Stimulated activated CD4-positive, alpha-beta T cell treated with anti-CD3 and anti-CD28 coated beads, Interleukin-2, amount 100 ng/mL, for 4 hours (primary cell): ENCODE measurements at places on chromosomes 2 and 18.

DNA sequence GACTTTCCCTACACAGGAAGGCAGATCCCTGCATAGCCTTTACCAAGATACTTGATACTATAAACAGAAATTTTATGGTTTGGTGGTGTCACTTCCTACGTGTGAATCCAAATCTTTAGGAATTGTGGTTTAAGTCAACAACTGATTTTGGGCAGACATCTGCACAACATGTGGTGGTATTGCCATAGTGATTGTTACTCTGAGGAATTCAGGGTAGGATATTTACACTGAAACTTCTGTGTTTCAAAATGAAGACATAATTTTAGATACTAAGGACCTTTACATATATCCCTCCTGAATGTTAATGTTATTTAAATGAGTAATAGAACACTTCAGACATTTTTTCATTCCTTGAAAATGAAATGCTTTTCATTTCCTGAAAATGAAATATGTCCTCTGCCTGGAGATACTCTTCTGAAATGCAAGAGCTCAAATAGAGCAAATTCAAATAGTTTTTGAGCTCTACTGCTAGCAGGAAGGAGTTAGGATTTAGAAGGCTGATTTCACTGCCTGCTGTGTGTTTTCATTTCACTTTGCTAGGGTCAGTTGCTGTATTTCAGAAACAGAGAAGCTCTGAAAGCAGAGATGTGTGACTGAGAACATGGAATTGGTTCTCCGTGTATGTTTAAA is 77.2 kb downstream of the MDH1 start:
- no peak for DNase-seq

- peak; percentile 23 for DNase-seq
Observed at GRCh38 chr2:174607989-174608865, 10.6 kb upstream of the WIPF1 start.

- no peak for DNase-seq
Observed at GRCh38 chr2:108853421-108853820, 66.8 kb downstream of the CCDC138 start.

DNA sequence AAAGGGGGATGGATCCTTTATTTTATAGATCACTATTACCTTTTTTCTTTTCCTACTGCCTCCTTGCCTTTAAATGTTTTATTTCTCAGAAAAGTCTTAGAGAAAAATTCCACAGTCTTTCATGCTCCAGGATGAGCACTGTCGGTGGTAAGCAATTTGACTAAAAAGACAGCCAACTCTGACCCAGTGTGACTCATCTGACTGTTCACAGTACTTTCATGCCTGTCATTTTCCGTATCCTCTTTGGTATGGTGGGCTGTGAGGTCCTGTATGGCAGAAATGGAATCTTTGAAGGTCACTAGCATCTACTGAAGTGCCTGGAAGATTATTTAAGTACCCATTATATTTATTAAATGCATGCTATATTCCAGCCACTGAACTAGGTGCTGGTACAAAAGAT is 2.1 kb upstream of the RFTN2 start:
- DNase-seq, result no peak

GRCh38 chr2:89763254-89763580 is 1071.7 kb downstream of the RPIA start:
- no peak for DNase-seq

- DNase-seq, result no peak
Observed at GRCh38 chr2:219570924-219571310, 422 bp downstream of the OBSL1 start.

DNA sequence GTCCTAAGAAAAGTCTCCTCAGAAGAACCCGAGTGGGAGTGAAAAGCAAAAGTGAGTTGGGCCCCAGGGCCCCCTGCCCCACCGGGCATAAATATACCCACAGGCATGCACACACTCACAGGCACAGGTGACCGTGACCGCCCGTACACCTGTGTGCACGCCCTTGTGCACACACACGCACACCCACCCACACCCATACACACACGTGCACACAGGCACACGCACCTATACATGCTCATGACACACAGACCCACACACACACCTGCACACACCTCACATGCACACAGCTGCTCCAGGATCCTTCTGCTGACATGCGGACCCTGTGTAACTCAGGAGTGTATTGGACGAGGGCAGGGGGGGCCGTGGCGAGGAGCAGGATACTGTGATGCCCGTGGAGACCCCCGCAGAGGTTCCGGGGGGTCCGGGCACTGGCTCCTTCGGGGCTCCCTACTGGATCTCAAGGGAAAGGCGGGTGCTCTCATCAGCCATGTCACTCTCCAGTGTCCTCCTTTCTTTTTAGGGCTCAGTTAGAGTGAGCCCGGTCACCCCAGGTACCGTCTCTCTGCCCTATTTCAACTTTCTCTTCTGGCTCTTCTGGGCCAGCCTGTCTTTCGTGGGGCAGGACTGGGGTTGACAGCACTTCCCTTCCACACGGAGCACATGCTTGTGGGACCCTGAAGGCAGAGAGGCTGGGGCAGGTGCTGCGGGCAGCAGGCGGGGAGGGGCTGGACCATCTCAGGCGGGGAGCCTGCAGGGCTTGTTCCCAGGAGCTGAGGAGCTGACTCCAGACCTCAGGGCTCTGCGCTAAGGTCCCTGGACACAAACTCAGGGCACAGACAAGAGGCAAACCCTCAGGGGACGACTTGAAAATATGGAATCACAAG is 48.5 kb downstream of the TPO start:
- DNase-seq, result no peak

GRCh38 chr2:100060875-100061274 is 81.5 kb downstream of the AFF3 start:
- no peak for DNase-seq

- DNase-seq, result no peak
Observed at GRCh38 chr2:211860224-211860623, 678.4 kb downstream of the ERBB4 start.

- DNase-seq, result no peak
Observed at GRCh38 chr2:105442056-105442455, 43.2 kb upstream of the FHL2 start.

DNA sequence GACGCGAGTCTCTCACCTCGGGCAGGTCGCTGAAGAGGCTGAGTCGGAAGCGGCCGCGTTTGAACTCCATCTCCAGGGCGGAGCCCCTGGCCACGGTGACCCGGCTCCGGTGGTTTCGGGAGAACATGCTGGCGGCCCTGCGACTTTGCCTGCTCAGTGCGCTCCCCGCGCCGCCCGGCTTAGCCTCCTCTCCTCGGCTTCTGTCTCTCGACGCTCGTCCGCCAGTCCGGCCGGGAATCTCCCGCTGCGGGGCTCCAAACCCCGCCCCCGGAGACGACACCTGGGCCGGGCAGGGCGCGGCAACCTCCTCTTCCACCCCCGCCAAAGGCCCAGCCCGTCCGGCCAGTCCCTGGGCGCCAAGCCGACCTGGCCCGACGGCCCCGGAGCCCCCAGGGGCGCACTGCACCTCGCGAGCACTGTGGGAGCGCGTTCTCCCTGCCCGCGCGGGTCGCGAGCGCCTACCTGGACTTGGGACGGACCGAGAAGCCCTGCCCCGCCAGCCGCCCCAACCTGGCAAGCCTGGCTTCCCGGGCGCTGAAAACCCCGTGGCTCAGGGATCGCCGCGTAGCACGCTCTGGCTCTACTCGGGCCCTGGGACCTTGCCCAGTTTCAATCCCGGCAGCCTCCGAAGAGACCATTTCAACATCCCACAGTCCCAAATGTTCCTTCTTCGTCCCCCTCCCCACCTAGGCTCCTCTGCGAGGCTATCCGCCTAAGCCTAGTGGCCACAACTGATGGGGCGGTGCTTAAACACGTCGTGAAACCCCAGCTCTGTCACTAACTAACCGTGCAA is at the start of gene RTKN:
Gene RTKN, minus strand, starts transcription at position 248 of the 793 bp plus-strand sequence. Its CDS starts 121 bp downstream, at position 127.
- no peak for DNase-seq

- DNase-seq, result no peak
Observed at GRCh38 chr2:102021779-102022178, 30.0 kb downstream of the IL1R2 start.

DNA sequence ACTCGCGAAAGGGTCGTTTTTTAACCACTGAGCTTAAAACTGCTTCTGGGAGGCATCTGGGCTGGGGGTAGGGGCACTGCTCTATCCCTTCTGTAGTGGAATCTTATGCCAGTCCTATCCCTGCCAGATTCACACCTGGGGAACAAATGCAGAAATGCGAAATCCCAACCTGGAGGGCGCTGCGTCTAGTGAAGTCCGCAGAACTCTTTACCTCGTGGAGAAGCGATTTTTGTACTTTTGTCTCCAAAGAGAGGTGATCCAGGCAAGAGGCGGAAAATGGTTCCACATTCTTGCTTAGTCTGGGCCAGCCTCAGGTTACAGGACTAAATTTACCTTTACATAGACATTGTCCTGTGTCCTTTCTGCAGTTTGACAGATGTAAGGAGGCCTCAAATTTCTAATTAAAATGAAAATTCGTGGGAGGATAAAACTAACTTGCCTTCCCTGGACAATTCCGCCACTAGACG is 10.4 kb downstream of the TBR1 start:
- DNase-seq, result no peak

- no peak for DNase-seq
Observed at GRCh38 chr2:55985406-55985805, 61.8 kb upstream of the EFEMP1 start.

DNA sequence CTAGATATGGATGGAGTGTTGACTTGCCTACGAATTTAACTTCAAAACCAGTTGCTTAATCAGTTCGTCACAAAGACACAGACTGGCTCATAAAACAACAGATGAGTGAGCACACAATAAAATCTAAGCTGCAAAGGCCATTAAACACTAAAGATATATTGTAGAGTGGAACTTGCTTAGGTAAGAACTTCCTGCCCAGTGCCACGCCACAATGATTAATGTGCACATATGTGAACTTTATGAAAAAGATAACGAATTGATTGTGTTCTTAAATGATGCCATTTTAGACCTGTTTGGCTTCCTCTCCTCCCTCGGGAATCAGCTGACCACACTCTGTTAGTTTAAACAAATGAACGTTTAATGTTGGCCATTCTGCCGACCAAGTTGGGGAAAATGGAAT is 2031.3 kb upstream of the CELF4 start:
- DNase-seq, result no peak

GRCh38 chr2:101827246-101827645 is 129.7 kb downstream of the MAP4K4 start:
- DNase-seq, result no peak

DNA sequence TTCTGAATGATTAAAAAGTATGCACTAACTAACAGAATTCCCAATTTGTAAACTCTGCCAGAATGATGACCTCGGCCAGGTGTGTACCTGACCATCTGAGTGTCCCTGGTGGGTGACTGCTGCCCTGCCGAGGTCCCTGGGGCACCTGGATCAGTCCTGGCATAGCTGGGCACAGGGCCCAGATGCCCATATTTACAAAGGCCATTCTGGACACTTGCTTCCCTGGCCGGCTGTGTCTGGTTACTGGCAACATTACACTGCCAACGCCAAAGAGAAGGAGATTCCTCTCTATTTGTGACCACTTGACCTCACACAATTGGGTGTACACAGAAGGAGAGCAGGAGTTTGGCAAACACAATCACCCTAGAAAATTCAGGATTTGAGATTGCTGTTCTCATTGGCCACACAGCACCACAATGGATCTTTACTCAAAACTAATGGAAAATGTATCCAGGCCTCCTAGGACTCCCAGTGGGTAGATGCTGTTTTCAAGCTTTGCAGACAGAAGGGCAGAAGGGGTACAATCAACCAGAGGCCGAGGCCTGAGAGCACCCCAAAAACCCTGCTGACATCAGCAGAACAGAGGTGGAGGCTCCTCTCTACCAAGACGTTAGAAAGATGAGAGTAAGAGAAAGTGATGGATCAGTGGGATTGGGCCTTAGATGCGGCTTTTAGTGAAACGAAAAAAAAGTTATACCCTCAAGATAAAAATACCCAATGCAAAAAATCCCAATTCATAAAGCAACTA is 58.3 kb upstream of the PXDN start:
- no peak for DNase-seq

GRCh38 chr2:145344076-145344724 is 824.3 kb upstream of the ZEB2 start:
- DNase-seq, result no peak

- DNase-seq, result no peak
Observed at GRCh38 chr2:225740086-225740485, 340.6 kb downstream of the NYAP2 start.

DNA sequence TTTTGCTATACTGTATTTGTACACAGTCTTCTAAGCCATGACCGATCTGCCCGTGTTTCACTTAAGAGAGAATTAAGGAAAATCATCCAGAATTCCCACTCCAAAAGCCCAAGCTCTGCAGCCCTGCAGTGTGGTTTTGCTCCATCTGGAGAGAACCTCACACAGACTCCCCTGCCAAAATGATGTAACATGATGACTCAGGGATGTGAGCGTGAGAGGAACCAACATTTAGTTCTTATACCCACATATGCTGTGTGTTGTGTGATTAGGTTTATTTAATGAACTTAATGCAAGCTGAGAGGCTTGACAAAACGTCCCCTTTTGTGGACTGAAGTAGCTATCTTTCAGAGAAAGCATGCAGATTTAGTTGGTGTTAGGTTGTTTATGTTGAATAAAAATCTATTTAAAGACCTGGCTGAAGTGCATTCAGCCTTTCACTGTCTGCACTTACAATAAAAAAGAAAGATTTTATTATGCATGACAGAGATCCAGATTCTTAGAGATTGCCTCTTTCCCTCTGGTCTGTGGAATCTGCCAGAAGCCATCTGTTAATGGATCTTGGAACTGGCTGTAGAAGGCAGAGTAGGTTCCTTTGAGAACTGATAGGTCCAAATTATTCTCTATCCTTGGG is 6.3 kb downstream of the RAB12 start:
- DNase-seq, result no peak
